ENCODE measurements at places on chromosomes 1 and 21.

DNA sequence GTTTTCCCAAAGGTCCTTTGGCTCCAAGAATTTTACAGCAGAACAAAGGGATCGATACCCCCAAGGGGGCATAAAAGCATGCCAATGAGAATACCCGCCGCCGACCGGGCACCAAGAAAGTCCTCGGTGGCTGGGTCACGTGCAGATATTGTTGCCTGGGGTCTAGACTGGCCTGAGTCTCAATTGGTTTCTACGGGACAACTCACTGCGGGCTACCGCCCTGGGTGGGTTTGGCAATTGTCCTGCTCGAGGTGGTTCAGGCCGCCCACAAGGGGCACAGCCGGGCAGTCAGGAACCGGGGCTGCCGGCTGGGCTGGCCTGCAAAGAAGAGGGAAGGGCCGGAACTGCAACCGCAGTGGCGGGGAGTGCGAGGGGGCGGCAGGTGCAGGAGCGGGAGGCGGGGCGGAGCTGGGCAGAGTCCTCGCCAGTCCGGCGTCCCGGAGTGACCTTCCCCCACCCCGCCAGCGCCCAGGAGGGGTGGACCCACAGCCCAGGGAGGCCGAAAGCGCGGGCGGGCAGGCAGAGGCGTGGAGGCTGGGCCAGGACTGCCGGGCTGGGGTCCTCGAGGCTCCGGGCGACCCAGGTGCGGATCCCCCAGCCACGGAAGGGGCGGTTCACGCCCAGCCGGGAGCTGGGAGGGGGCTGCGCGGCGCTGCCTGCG, 926 bp upstream of the ATP1B1 start:
- DNase-seq = peak; percentile 6

- no peak for DNase-seq
Measured at GRCh38 chr1:180186831-180187230, 32.2 kb downstream of the QSOX1 start.

DNA sequence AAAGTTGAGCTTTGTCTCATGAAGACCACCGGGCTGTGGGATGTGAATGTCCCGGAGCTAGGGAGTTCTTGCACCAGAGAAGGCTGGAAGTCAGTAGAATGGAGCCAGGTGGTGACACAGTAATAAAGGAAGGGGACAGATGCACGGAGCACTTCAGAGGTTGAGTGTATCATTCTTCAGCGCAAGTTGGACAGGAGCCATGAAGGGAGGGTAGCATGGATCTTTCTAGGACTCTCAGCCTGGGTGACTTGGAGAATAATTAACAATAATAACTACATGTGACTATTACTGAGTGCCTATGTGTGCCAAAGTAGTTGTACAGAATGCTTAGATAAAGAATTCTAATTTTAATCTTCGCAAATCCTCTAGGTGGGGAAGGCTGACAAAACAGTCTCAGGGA, 258.7 kb upstream of the AJAP1 start:
- no peak for DNase-seq

GRCh38 chr1:238346340-238346739, 455.6 kb upstream of the ZP4 start:
- DNase-seq = no peak

- DNase-seq = no peak
Measured at GRCh38 chr1:184865831-184866230, 108.5 kb downstream of the NIBAN1 start.

DNA sequence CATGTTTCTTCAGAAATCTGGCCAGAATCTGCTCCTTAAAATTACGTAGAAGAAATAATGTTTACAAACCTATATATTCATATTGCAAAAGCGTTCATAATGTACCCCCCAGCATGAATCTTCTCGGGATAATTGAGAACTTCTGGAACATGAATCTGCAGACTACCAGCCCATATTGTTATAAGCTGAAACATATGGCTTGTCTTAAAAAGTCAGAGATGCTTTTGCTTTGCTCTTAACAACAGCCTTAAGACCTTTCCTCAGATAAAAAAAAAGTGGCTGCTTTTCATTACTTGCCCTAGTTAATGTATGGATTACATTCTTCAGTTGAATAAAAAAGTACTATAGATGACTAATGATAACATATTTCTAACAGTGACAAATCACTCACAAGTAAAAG, 15.0 kb upstream of the ZZZ3 start:
- no peak for DNase-seq

GRCh38 chr1:219236933-219237610, 63.4 kb downstream of the LYPLAL1 start:
- no peak for DNase-seq

DNA sequence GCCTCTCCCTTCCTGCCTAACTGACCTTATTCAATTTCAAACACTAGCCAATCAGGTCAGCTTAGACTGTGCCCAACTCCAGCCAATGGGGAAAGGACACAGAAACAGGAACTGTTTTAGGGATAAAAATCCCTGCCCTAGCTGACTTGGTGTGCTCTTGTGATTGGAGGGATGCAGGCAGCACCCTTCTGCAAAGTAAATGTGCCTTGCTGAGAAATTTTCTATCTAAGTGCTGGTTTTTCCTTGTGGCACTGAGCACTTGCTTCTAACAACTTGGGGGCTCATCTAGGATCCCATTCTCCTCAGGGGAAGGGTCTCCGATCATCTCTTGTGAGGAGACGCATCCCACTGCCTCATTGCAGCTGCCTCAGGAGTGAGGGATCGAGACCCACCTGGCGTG, 10.7 kb upstream of the CD2 start:
- DNase-seq = no peak

DNA sequence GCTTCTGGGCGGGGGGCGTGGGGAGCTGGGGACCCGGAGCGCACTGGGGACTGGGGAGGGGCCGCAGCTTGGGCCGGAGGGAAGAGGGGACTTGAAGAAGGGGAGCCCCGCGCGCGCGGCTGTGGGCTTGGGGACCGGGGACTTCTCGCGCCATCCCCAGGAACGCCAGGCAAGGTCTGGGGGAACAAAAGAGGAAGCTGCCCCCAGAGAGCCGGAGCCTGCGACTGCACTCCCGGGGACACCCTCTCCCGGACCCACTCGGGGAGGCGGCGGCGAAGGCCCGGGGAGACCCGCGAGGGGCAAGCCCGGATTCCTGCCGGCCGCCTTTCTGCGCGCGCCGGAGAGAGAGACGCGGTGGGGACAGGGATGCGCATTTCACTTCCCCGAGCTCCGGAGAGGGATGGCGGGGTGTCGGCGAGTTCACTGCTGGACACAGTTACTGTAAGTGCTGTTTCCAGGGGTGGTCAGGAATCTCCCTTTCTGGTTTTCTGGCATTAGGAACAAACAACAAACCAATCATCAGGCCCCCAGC, 732 bp downstream of the ABCG1 start:
- peak; percentile 31 for DNase-seq

DNA sequence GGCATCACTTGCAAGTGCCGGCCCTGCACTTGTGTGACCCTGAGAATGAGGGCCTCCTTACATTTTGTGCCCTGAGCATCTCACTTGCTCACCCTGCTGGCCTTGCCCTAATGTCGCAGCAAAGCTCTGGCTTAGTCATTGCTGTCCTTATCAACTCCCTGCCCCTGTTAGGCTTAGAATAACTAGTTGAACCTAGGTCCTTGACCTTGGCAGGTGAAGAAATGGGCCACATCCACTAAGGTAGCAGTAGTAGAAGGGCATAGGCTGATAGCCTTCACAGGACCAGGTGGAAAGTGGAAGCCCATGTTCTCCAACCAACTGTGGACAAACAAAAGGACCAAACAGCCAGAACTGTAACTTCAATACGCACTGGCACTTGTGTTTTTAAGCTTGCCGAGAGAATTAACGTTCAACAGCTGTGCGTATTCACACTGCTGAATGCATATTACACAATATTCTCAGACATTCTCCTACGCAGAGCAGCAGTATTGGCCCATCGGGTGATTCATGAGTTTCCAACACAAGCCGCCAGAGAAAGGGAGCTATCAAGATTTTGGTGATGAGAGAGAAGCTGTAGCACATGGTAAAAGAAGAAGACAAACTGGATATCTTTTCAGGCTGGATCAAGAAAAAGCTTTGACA, 27.7 kb upstream of the PTGFRN start:
- DNase-seq = peak; percentile 7

DNA sequence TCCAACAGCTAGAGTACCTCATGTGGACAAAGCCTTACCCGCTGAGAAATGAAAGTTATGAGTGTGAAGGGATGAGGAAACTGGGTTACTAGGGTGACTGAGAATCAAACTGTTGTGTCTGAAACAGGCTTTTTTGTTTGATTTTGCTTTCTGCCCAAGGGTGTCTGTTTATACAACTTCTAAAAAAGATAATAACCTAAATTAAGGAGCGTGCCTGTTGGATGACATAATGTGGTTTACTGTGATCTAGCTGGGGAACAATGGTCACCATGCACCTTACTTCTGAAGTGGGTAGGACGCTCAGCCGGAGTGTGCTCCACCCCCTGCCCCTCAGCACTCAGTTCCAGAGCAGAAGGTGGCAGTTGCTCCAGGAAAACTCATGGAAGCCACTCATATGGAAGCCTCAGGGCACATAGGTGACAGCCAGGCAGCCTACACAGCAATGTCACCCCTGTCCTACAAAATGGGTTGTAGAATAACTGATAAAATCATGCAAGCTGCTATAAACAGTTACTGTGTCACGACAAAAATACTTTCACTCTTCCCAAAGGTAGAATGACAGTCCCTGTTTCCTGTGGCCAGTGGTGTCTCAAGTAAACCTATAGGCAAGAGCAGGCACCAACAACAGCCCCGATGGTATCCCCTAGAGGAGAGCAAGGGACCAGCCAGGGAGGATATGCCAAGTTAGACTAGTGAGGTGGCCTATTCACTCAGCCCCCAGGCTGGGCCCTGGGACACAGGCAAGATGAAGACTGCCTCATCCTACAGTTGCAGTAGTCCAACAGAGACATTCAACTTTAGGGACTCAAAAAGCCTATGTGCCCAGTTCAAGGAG, 29.3 kb downstream of the SIPA1L2 start:
- no peak for DNase-seq

- no peak for DNase-seq
Measured at GRCh38 chr1:201008666-201009360, 14.7 kb downstream of the KIF21B start.

DNA sequence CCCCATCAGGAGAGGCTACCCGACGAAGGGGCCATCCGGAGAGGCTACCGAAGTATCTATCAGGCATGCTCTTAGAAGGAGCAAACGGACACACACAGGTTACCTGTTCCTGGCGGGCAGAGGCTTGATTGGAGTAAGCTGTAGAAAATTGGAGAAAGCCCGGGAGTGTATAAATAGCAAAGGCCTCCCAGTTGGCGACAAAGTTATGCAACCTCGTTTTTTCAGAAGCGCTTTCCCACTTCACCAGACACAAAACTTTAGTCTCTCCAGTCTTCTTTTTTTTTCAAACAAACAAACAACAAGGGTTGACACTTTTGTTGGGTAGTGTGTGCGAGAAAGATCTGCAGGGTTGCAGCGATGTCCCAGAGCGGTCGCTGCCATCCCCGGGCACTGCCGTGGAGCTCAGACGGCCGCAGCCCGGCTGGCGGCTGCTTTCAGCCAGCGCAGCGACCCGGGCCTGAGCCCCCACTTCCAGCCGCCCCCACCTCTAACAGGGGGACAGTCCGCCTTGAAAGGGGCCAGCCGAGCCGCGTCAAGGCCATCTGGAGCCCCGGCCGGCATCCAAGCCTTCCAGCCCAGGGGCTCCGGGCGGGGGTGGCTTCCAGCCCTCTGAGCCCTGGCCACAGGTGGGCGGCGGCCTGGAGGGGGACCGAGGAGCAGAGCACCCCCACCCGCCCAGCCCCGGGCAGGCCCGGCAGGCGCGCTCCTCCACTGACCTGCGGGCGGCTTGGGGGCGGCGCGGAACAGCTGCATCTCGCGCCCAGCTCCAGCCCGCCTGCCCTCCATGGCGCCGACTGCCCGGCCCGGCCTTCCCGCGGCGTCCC, 616 bp downstream of the MCOLN3 start:
- DNase-seq = no peak

GRCh38 chr1:235583511-235584001, 66.0 kb downstream of the GNG4 start:
- no peak for DNase-seq
